ENCODE measurements at places on chromosomes 1 and 21.

DNA sequence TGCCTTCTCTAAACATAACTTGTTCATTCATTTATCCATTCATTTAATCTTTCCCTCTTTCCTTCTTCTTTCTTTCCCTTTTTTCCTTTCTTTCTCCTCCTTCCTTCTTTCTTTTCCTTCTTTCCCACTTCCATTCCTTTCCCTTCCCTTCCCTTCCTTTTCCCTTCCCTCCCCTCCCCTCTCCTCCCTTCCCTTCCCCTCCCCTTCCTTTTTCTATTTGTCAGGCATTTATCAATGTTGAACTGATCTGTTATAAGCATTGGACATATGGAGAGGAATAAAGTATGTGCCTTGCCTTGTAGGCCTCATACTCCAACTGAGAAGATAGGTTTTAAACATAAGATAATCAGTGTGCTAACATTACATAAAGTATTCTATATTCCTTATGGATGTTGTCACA, 23.7 kb upstream of the ATP6V1G3 start:
- no peak for DNase-seq

DNA sequence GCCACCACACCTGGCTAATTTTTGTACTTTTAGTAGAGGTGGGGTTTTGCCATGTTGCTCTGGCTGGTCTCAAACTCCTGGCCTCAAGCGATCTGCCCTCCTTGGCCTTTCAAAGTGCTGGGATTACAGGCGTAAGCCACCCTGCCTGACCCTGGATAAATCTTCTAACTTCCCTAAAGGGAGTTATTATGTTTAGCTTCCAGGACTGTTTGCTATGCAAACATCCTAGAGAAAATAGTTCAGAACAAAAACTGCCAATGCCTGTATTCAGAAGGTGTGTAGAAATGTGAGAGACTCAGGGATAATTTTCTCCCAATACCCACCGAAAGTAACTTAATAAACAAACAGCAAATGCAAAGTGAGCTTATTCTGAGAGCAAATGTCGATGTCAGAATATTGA, 301.2 kb downstream of the TGFB2 start:
- no peak for DNase-seq

DNA sequence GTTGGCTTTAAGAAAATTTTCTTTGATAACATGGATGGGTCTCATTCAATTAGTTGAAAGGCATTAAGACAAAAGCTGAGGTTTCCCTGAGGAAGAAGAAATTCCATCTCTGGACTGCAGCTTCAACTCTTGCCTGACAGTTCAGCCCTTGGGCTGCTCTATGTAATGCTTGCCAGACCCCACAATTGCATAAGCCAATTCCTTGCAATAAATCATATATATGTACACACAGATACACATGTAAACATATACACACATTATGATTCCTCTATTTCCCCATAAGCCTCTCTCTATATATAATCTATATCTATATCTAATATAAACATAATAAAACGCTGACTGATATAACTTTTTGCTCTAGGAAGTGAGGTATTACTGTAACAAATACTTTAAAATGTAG, 301.5 kb upstream of the PRMT6 start:
- no peak for DNase-seq

DNA sequence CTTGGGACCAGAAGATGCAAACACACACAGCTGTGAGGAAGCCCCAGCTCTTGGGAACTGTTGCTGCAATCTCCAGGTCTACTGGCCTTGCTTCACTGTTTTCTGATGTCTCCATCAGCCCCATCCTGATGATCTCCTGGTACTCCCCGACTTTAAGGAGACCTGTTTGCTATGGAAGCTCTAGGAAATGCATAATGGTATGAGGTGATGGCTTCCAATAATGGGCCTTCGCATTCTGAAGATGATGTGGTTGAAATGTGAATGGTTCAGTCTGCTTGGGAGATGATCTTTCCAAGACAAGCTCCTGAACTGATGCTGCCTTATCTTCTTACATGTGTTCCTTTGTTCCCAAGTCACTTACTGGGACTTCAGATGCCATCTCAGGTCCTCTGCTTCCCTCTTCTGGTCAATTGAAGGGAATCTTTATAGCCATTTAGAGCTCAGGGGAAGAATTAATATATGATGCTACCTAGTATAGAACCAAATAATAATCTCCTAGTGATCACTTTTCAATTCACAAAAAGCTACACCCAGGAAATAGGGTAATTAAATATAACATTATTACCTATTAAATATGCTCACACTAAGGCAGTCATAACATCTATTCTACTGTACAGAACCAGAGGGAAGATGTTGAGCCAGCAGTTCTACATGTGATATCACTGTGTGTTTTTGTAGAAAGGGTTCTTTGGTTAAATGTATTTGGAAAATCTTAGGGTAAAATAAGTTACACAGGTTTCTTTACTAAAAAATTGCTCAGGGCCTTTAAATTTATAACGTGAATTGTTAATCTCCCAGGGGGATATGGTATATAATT, 73.9 kb upstream of the VTCN1 start:
- no peak for DNase-seq

- no peak for DNase-seq
Observed at GRCh38 chr1:168689327-168689657, 39.7 kb downstream of the DPT start.

DNA sequence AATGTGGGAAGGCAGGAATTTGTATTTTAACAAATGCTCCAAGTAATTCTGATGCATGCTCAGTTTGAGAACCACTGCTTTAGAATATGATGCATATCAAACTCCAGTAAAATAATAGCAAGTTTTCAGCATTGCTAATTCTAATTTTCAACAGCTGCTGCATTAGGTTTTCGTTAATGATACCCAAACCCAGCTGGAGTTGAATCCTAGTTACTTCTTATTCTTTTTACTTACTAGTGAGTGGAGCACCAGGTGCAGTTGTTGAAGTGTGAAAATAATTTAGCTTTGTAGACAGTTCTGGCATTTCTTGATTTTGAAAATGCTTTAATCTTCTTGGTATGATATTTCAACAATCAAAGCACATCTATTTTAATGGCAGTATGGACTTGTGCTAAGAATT, 138.5 kb downstream of the HS2ST1 start:
- no peak for DNase-seq

- no peak for DNase-seq
Observed at GRCh38 chr1:1432274-1432950, 3.1 kb upstream of the VWA1 start.

- no peak for DNase-seq
Observed at GRCh38 chr1:119068427-119068826, 72.0 kb downstream of the WARS2 start.

DNA sequence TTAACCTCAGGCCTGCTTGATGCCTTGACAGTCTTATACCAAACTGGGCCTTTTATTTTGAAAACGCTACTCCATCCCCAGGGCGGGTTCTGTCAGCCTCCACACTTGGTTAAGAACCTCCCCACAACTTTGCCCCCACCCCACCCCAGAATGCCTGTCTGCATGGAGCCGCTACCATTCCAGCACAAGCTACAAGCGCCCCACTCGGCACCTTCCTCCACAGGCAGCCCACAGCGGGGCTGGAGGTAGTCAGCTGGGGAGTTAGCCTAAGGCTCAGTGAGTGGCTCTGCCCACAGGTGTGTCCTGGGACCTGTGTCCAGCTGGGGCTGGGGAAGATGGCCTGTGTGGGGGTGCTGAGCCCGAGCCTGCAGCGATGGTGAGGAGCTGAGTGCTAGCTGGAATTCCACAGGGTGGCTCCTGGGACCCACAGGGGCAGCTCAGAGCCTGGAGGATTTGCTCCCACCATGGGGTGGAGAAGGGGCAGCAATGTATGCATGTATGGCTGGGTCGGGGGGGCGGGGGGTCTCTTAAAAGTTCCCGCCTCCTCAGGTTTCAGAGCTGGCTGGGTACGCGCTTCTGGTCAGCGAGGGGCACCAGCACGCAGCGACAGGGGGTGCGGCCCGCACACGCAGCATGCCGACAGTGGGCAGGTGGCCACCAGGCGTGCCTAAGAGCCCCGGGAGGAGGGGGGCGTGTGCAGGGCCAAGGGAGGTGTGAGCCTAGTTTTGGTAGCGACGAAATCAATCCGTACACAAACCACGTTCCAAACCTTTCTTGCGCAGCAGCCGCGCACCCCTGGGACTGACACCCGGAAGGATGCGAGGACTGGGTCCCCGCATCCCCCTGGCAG, 917 bp downstream of the ETNK2 start:
- no peak for DNase-seq

Measured in SW 1271 (cell line).